Spinal cord (tissue), 10 donors: ENCODE measurements at places on chromosomes 16 and 17. TPM values are rescaled to one million over a fixed set of nuclear protein-coding genes. Genes with fewer than 3 reads are reported as not detected.

DNA sequence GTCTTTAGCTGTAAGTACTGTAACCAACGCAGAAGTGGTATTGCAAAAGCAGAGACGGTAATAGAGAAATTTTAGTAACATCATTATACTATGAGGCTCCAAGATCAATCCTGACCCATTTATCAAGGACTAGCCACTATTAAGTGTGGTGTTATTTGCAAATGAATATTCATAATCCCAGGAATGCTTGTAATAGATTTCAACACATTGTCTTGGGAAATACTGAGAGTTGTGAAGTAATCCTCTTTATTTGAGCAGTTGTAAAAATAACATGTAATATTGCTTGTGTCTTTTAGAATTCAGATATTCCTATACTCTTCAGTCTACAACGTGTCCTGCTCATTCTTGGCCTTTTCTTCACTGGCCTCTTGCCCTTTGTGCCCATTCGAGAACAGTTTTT is 46.4 kb downstream of the GDPD1 start:
- H3K27ac ChIP-seq, result no peak overlapping the region
- H3K36me3 ChIP-seq, result peaks cover 38% of the 10 kb centered on the region
- no peak overlapping the region for H3K4me3 ChIP-seq
- H3K4me1 ChIP-seq, result no peaks in the 10 kb centered on the region
- H3K27me3 ChIP-seq, result no peaks in the 10 kb centered on the region

DNA sequence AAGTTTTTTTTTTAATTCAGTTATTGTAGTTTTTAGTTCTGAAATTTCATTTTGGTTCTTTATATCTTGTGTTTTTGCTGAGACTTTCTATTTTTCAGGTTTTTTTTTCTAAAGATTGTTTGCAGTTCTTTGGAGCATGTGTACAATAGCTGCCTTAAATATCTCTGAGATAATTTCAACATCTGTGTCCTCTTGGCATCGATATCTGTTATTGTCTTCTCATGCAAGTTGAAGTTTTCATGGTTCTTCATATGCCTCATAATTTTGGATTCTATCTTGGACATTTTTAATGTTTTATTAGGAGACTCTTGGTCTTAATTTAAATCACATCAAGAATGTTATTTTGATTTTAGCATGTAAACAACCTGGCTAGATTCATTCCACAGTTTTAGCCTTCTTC is 22.8 kb downstream of the COX11 start:
- no peak for DNase-seq
- H3K27ac ChIP-seq, result no peak overlapping the region
- H3K4me3 ChIP-seq, result no peak overlapping the region
- no peaks in the 10 kb centered on the region for H3K4me1 ChIP-seq
- H3K36me3 ChIP-seq, result no peaks in the 10 kb centered on the region

GRCh38 chr16:10641953-10642949 is 52.5 kb downstream of the TEKT5 start:
- DNase-seq, result no peak
- H3K36me3 ChIP-seq, result no peaks in the 10 kb centered on the region
- H3K27me3 ChIP-seq, result no peaks in the 10 kb centered on the region
- no peaks in the 10 kb centered on the region for H3K4me1 ChIP-seq
- H3K4me3 ChIP-seq, result no peak overlapping the region

DNA sequence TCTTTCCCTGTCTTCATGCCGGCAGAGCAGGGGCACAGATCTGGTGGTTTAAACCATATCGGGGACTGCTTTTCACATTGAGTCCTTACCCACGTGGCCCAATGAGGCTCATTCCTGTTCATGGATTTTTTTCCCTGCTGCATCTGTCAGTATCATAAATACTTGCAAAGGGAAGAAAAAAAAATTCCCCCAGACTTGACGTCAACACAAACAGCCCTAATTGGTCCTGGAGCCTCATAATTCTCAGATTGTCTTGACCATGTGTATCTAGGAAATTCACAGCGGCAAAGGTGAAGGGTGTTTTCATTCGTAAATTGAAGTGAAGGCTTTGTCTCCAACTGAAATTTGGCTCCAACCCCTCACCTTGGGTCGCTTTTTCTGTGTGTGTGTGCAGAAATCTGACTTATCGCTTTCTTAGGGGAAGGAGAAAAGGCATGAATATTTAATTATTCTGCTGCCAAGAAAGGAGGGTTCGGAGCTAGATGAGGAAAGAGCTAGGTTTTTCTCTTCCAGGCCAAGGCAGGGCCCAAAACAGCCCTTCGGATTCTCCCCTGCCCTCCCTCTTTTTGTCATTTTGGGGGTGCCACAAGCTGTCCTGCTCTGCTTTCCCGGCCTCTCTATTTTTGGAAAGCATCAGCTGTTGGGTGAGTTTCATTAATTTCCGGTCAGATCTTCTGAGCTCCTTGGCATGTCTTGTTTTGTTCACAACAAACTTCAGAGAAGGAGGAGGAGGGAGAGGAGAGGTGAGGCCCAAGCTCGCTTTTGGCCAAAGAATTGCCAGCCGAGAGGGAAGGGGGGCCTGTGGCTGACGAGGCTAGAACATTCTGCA is 17.8 kb upstream of the CIBAR2 start:
- H3K27ac ChIP-seq, result peak overlapping the region; percentile 75
- H3K36me3 ChIP-seq, result no peaks in the 10 kb centered on the region
- H3K27me3 ChIP-seq, result no peaks in the 10 kb centered on the region
- peaks cover 34% of the 10 kb centered on the region for H3K4me1 ChIP-seq
- no peak for DNase-seq
- no peak overlapping the region for H3K4me3 ChIP-seq

DNA sequence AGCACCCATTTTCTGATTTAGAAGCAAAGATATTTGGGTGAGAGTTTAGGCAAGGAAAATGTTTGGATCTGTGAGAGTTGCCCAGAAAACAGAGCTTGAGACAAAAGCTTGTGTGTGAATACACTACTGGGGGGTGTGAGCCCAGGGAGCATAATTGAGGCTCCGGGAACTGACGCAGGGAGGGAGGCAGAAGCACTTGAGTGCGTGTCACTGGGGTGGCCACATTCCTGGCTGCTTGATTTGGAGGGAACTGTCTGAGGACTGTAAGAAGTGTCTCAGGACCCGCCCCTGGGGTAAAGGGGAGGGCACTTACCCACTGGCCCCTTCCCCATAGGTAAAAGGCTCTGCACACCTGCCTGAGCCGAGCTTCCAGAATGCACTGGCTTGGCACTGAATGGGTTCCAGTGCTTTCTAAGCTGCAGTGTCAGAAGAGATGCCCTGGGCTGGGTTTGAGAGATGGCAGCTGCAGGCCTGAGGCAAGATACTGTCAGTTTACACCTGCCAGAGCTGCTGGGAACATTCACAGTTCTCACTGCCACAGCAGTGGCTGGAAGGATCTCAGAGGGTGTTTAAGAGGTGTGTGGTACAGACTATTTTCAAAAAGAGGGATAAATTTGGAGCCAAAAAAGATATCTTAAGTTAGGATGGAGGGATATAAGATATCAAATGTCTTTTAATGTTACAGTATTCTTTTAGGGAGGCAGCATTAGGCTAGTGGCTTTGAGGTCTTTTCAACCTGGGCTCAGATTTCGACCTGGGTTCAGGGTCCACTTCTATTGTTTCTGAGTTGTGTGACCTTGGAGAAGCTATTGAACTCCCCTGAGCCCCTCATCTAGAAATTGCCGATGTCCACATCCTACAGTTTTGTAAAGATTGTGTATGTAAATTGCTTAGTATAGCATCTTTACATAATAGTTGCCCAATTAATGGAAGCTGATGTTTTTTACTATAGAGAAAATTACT is 6.9 kb upstream of the TEX2 start:
- no peak overlapping the region for H3K4me3 ChIP-seq
- no peaks in the 10 kb centered on the region for H3K4me1 ChIP-seq
- DNase-seq, result no peak
- H3K36me3 ChIP-seq, result no peaks in the 10 kb centered on the region

DNA sequence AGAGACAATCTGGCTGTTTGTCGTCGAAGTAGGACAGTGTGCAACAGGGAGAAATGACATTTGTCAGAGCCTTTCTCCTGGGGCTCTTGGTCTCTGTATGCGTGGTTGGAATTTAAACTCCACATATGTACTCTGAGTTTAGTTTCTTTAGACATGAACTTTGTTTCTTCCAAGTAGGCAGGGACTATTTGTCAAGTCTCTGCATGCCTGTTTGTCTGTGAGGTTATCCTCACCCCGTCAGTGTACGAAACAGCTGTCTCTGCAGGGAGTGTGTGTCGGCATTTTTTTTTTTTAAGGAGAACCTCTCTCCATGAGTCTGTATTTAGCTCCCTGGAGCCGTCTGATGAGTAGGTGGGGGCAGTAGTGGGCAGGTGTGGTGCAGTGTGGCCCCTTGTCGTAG is 29.7 kb downstream of the NDEL1 start:
- no peak overlapping the region for H3K4me3 ChIP-seq
- H3K4me1 ChIP-seq, result peaks cover 38% of the 10 kb centered on the region
- DNase-seq, result no peak
- H3K36me3 ChIP-seq, result peaks cover 35% of the 10 kb centered on the region

ABCC12 gene
- 0.40 TPM for total RNA-seq

CPHXL2 gene
- not detected for total RNA-seq

- H3K27ac ChIP-seq, result no peak overlapping the region
- H3K4me3 ChIP-seq, result peak overlapping the region; percentile 79
- no peak for DNase-seq
These were observed 45.4 kb downstream of the PRSS54 start for GRCh38 chr16:58249388-58249779.

- no peaks in the 10 kb centered on the region for H3K36me3 ChIP-seq
- H3K4me1 ChIP-seq, result peaks cover 9% of the 10 kb centered on the region
- DNase-seq, result no peak
- no peaks in the 10 kb centered on the region for H3K27me3 ChIP-seq
These were observed 111.6 kb downstream of the SHISA9 start for GRCh38 chr16:13013043-13013442.

- H3K4me3 ChIP-seq, result no peak overlapping the region
- H3K27me3 ChIP-seq, result no peaks in the 10 kb centered on the region
- H3K4me1 ChIP-seq, result peaks cover 11% of the 10 kb centered on the region
- no peak for DNase-seq
- no peak overlapping the region for H3K27ac ChIP-seq
- peaks cover 3% of the 10 kb centered on the region for H3K36me3 ChIP-seq
These were observed 55.3 kb downstream of the USP10 start for GRCh38 chr16:84754956-84755672.

TEX19 gene
- total RNA-seq, result not detected

DNA sequence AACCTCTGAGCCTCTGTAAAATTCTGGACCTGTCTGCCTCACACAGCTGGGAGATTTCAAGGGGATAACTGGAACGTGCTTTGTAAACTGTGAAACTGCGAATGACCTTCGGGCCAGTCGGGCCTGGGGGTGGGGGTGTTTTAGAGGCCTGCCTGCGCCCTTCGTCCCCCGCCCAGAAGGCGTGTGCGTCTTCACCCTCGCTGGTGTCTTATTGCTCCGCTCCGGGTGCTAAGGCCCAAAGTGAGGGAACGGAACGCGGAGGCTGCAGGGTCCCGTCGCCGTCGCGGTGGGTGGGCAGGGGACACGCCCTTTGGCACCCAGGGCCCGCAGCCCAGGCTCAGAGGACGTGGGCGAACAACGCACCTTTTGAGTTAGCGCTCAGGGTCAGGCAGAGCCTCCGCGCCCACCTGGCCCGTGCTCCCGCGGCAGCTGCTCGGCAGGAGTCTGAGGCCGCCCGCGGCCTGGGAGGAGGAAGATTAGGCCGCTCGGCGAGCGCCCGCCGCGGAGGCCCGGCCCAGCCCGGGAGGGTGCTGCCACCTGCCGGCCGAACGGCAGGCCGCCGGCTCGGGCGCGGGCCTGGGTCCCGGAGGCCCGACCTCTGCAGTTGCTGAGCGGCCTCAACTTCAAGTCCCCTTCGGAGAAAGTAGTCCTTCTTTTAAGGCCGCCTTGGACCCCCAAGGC is 29.7 kb downstream of the DCAKD start:
- H3K27ac ChIP-seq, result peak overlapping the region; percentile 3
- peaks cover 5% of the 10 kb centered on the region for H3K27me3 ChIP-seq
- peak overlapping the region; percentile 46 for H3K4me3 ChIP-seq
- DNase-seq, result no peak

C17orf78 gene
- total RNA-seq, result not detected

GRCh38 chr17:64546716-64547115 is 39.9 kb downstream of the CEP95 start:
- peaks cover 9% of the 10 kb centered on the region for H3K36me3 ChIP-seq
- H3K4me1 ChIP-seq, result peaks cover 3% of the 10 kb centered on the region
- no peak overlapping the region for H3K4me3 ChIP-seq
- H3K27ac ChIP-seq, result no peak overlapping the region
- DNase-seq, result no peak

DNA sequence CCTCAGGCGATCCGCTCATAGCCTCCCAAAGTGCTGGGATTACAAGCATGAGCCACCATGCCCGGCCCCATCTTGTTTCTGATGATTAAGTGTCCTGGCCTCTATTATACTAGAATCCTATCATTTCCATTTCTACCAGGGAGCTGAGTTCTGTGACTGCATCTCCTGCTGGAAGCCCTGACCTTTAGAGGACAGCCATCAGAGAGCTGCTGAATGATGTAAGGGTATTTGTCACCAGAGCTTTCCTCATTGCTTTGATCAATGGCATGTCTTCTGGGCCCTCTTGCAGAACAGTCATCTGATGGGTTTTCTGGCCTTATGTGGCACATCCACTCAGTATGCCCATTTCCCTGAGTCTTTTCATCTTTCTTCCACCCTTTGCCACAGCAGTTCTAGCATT is 39.9 kb downstream of the PSMD12 start:
- no peaks in the 10 kb centered on the region for H3K36me3 ChIP-seq
- DNase-seq, result no peak
- H3K27ac ChIP-seq, result no peak overlapping the region
- no peaks in the 10 kb centered on the region for H3K27me3 ChIP-seq
- H3K4me1 ChIP-seq, result no peaks in the 10 kb centered on the region
- no peak overlapping the region for H3K4me3 ChIP-seq

NTN1 gene
- total RNA-seq, result 18.7 TPM

DNA sequence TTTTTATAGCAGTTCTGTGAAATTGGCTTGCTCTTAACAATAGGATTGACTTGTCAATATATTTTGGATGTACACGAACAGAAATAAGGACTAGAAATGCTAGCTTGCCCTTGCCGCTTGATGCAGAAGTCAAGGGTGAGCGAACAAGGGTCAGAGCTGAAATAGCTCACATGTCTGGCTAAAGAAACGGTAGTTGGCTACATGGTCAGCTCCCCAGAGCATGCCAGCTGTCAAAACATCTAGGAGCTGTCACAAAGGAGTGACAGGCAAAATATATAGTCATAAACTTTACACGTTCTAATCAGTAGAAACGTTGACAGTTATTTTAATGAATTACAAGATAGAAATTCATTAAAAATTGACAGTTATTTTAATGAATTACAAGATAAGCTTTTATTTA is 2.9 kb upstream of the MEIOB start:
- no peak for DNase-seq
- H3K4me1 ChIP-seq, result peaks cover 6% of the 10 kb centered on the region
- H3K27me3 ChIP-seq, result peaks cover 28% of the 10 kb centered on the region
- no peak overlapping the region for H3K27ac ChIP-seq
- no peak overlapping the region for H3K4me3 ChIP-seq
